ENCODE measurements at places on chromosomes 2 and 18.

- DNase-seq = no peak
These were observed 4.8 kb downstream of the GCFC2 start for GRCh38 chr2:75705921-75706320.

GRCh38 chr2:139790807-139791752 lies 1010.9 kb upstream of the NXPH2 start:
- DNase-seq = no peak

GRCh38 chr2:207960090-207960489 lies 65.2 kb downstream of the PLEKHM3 start:
- DNase-seq = no peak

DNA sequence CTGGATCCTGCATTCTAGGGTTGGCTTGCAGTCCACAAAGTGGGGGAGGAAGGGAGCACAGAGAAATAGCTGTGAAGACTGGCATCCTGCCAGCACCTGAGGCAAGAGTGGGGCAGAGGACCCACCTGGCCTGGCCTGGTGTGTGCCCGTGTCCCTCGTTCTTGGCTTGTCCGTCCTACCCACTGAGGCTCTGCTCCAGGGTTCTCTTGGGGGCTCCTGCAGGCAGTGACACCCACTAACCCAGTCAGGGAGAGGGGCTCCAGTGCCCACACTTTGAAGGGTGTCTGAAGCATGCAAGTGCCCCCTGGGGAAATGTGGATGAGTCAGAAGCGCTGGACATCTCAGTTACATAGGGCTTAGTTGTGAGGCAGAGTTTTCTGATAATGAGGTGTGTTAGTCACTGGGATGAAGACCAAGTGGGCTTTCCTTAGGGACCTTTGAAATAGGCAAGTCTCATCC lies 79.4 kb downstream of the SLC4A3 start:
- no peak for DNase-seq

DNA sequence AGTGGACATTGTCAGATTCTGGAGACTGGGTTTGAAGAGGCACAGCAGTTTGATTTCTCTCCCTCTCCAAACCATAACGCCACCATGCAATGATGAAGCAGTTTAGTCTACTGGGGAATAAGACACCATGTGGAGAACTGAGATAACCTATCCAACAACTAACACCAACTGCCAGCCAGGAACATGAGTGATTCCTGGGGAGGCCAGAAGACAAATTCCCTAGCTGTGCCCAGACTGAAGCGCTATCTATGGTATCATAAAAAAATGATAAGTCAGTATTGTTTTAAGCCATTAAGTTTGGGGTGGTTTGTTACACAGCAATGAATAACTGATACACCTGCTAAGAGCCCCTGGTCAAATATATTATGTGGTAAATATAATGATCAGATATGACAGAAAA lies 129.3 kb downstream of the EXOC6B start:
- DNase-seq = no peak

DNA sequence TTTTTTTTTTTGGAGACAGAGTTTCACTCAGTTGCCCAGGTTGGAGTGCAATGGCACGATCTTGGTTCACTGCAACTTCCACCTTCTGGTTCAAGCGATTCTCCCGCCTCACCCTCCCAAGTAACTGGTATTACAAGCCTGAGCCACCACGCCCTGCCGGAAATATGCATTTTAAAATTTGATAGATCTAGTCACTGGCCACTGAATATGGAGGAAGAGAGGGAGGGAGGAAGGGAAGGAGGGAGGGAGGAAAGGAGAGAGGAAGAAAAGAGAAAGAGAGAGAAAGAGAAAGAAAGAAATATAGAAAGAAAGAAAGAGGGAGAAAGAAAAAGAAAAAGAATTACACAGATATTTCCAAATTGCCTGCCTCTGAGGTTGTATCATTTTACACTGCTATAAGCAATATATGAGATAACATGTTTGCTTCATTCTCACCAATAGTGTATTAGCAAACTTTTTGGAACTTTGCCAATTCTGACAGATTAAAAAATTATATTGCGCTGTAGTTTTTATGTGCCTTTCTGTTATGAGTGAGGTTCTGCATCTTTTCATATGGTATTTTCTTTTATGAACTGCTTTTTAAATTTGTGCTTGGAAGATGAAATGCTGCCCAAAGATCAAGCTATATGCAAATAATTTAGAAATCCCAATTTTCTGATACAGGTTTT lies 161.2 kb upstream of the MAP3K20 start:
- no peak for DNase-seq

DNA sequence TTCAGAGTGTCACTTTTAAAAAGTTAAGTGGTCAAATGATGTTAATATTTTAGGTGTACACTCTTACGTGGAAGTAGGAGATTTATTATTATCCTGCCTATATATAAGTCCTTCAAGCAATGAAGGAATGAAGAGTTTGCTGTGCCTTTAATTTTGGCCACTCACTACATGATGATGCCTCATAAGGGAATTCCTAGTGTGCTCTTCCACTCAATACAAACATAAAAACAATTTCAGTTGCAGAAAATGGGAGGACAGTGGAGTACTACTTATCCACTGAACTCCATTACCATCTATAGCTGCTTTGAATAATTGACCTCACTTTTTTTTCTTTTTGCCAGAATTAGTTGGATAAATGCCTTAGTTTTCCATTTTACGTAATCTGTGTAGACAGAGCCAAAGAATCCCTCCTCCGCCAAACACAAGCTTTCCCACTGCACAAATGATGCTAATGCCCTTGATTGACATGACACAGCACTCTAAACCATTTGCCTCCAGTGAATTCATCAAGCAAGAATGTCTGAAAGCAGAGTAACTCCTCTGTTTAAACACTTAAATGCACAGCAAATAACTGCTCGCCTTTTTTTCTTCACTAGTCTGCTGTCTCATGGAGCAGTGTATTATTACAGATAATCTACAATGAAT lies 751.1 kb upstream of the FANCL start:
- DNase-seq = no peak

DNA sequence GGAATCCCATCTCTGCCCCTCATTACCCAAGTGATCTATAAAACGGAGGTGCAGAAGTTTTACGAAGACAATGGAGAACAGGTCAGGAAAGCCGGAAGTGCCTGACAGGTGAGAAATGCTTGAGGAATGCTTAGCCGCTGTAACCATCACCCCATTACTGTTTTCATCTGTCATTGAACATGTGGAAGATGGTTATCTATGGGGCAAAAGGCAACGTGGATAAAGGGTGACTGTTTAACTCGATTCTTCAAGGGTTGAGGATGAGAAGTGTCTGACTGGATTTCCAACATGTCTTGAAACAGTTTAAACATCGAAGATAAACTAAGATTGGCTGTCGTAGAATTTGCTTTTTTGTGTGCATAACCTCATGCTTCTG lies 17.3 kb downstream of the HK2 start:
- DNase-seq = no peak

DNA sequence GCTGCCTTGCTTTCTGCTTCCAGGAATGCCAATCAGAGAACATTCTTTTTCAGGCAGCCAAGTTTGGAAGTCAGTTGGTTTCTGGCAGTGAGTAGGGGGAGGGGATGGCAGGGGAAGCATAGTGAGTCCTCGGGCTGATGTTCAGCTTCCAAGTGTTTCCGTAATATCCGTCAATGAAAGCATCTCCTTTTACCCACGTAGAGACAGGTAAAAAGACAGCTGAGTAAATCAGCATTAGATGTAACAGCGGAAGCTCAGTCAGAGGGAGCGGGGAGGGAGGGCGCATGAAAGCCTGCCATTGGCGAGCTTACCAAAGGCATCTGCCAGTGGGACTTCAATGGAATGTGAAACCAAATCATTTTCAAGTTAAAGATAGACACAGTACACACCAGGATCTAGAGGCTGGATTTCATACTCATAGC lies 117.1 kb upstream of the DTNA start:
- no peak for DNase-seq

All from T-helper 2 cell treated with Interferon-gamma antibody and Interleukin-4, amounts not matched to agents 5 μg/mL and 100 μg/mL, for 36 hours (primary cell).